Muscle of arm (tissue), 14 donors: ENCODE measurements at places on chromosomes 6 and 20. TPM values are rescaled to one million over a fixed set of nuclear protein-coding genes. Genes with fewer than 3 reads are reported as not detected.

The TLDC2 gene
- polyA plus RNA-seq = 0.97 TPM

- no peak for DNase-seq
Observed at GRCh38 chr6:32214126-32214525, 9.7 kb downstream of the NOTCH4 start.

- DNase-seq = no peak
Observed at GRCh38 chr6:4169028-4169789, 33.8 kb upstream of the ECI2 start.

- no peak for DNase-seq
Observed at GRCh38 chr6:25670793-25671513, 18.9 kb downstream of the SCGN start.

DNA sequence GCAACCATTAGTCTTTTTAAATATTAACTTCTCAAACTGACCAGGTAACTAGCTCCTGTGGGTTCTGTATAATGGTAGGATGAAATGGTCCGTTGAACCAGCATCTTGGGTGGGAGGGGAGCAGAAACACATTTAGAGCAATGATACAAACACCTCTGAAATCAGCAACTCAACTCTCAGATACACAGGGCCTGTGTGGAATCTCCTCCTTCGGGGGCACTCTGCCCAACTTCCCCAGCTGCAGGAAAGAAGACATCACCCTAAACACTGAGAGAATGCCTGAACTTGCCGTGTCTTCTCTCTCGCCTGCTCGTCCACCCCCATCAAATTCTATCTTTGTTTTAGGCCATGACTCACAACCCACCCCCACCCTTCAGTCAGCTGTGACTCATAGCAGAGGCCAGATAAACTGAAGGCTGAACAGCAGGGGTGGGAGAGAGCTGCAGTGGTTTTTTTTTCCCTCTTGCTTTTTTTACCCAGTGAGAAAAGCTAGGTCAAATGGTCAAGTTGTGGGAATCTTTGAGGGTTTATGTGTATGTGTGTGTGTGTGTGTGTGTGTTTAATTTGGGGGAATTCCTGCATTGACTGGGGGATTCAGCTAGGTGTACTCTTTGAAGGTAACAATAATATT is 593.4 kb upstream of the JAG1 start:
- peak; percentile 46 for DNase-seq

- no peak for DNase-seq
Observed at GRCh38 chr20:45377269-45377668, 856 bp downstream of the TP53TG5 start.

GRCh38 chr6:7053125-7053774 is 54.5 kb upstream of the RREB1 start:
- DNase-seq = no peak

DNA sequence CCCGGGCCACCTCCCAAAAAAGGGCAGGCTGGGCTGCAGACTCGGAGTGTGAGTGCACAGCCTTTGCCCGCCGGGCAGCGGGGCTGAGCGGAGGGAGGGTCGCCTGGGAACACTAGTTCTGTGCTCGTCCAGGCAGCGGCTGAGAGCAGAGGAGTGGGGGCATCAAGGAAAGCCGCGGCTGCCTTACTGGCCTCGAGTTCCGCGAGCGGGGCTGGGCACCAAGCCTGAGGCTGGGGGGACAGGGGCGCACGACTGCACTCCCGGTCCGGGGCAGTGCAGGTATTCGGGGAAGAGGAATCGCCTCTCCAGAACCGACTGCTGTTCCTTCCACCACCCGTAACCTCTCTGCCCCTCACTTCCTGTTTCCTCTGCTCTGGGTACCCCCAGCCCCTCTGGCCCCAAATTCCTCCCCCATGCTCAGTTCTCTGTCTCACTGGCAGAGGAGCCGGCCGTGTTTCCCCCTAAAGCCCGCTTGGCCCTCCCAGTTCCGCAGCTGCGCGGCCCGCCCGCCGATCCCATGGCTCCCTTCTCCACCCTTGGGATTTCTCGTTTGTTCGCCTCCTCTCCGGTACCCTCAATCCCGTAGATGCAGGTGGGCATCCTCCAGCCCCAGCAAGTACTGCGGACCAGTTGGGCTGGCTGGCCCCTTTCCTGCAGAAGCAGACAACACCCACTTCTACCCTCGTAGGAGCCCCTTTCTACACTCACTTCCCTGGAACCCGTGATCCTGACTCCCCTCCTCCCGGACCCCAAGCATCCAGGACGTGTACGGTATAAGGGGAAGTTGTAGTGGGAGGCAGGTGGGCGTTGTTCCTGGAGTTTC is 5.1 kb downstream of the RING1 start:
- no peak for DNase-seq

DNA sequence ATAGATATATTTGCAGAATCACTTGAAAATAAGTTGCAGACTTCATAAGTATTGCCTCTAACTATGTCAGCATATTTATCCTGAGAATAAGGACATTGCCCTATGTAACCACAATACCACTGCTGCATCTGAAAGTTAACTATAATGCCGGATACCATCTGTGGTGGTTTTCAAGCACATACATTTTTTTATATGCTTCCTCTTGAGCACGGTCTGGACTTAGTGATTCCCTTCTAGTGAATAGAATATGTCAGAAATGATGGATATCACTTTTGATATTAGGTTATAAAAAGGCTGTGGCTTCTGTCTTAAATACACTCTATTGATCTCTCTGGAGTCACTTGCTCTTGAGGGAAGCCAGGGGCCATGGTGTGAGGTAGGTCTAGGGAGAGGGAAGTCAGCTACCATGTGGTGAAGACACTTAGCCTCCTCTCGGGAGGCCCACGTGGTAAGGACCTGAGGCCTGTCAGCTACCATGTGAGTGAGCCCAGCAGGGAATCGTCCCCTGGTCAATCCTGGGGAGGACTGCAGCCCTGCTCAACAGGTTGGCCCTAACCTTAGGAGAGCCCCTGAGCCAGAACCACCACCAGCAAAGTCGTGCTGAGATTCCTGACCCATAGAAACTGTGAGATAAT is 57.5 kb downstream of the CCDC170 start:
- no peak for DNase-seq
